ENCODE measurements at places on chromosomes 4 and X.

DNA sequence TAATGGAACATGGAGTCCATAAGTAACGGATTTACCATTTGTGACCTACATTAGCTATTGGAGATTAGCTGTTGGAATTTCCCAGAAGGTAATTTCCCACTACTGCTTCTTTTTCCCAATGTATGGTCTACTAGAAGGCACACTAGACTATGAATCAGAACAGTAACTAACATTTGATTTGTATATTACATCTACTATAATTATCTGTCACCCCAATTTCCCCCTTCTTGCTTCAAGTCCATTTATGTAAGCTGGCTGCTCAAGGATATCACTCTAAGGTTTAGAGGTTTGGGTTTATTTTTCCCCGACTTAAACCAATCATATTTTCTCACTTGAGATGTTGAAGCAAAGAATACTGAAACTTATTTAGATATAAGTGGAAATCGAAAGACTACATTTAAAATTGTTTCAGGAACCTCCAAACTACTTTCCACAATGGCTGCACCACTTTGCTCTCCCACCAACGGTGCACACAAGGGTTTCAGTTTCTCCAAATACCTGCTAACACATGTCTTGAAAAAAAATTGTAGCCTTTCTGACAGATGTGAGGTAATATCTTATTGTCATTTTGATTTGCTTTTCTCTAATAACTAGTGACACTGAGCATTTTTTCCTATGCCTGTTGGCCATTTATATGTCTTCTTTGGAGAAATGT lies 33.3 kb upstream of the H2AZ1 start:
- DNase-seq, result no peak

GRCh38 chr4:85701861-85702321 lies 226.9 kb downstream of the ARHGAP24 start:
- no peak for DNase-seq

DNA sequence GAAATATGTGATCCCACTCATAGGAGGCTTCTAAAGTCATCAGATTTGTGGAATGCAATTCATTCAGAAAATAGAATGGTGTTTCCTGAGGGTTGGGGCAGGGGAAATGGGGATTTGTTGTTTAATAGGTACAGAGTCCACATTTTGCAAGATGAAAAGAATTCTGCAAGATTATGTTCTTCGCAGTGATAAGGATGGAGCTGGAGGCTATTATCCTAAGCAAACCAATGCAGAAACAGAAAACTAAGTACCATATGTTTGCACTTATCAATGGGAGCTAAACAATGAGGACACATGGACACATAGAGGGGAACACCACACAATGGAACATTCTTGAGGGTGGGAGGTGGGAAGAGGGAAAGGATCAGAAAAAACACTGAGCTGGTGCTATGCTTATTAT lies 144.3 kb upstream of the NLGN4X start:
- DNase-seq, result no peak

- DNase-seq, result no peak
Measured at GRCh38 chr4:185229021-185229818, 19.8 kb downstream of the SNX25 start.

GRCh38 chr4:108396900-108397497 lies 223.4 kb upstream of the RPL34 start:
- DNase-seq, result no peak

DNA sequence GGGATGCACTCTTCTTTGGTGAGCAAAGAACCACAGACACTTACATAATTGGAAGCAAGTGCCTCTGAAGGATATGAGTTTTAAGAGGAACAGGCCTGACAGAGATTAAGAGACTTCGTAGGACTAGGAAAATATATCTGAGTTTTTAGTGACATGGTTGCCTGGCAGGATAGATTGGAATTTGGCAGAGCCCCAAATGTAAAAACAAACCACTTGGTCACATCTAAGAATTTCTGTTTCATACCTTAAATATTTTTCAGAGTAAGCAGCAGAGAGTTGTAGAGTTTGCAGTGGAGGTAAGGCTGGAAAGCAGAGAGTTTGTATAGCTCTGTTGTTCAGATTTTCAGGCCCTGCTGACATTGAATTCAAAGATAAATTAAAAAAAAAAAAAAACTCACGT lies 150.1 kb upstream of the MAGEB2 start:
- no peak for DNase-seq
